ENCODE measurements at places on chromosomes 3 and 15.

DNA sequence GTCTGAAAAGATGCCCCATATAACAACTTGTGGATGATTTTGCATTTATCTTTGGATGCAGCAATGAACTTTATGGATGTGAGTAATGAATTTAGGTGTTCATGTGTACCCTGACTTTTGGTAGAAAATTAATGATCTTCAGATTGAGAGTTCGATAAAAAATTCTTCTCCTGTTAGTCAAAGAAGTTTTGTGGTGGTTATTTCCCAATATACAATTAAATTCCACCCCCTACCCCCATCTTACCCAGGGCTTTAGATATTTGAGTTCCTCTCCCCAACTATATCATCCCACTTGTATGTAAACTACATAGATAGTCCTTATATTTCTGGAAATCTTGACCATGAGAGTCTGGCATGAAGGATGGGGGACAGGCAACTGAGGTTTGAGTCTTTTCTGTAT lies 126.1 kb upstream of the ALDH1A3 start:
- DNase-seq, result no peak

GRCh38 chr15:69104050-69104750 lies 56.2 kb upstream of the GLCE start:
- peak; percentile 64 for DNase-seq

DNA sequence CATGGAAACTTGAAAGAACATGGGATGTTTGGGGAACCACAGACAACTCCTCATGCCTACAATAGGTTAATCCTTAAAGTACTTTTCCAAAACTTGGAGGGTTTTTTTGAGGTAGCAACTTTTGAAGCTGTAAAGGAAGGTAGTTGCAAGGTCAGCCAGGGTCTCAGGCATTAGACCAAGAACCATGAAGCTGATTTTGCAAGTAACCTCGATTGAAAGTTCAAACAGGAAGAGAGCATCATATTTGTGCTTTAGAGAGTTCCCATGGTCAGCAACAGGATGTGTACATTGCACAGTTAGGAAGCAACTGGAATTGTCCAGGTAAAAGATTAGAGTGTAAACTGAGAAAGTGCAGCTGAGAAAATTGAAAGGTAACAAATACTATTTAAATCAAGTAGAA lies 199.8 kb upstream of the NR2F2 start:
- DNase-seq, result no peak

DNA sequence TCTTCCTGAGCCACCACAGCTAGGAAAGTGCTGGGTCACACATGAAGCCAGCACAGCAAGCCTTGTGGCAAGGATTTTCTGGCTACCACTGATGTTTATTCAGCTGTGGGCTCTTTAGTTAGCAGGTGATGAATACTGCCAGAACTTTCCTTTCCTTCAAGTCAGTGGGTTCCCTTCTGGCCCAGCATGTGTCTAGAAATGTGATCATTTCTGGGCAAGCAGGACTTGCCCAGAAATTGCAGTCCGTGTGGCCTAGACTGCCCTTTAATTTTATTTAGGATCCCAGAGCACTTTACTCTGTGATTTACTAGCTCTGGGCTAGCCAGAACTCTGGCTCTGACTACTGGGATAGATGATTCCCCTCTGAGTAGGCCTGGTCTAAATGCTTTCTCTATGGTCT lies 397.5 kb downstream of the ZIC4 start:
- no peak for DNase-seq

GRCh38 chr15:67116742-67117141 lies 51.3 kb downstream of the SMAD3 start:
- no peak for DNase-seq

GRCh38 chr3:187150599-187150998 lies 11.3 kb upstream of the RPL39L start:
- DNase-seq, result peak; percentile 11

DNA sequence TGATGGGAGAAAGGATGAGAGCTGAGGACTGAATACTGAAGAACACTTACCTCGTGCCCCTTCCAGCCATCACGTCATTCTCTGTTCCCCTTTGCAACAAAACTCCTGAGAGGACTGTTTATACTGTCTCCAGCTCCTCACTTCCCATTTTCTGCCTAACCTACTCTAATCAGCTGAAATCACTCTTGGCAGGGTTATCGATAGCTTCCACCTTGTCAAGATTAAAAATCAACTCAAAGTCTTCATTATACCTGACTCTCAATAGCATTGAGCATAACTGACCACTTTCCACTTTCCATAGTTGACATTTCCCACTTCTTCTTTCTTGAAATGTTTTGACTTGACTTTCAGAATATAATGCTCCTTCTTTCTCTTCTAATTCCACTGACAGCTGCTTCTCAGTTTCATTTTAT lies 4.3 kb downstream of the BTBD1 start:
- DNase-seq, result no peak

- DNase-seq, result no peak
Observed at GRCh38 chr3:65811086-65811761, 227.5 kb downstream of the MAGI1 start.

- no peak for DNase-seq
Observed at GRCh38 chr3:124360563-124360962, 368.6 kb upstream of the ROPN1 start.

DNA sequence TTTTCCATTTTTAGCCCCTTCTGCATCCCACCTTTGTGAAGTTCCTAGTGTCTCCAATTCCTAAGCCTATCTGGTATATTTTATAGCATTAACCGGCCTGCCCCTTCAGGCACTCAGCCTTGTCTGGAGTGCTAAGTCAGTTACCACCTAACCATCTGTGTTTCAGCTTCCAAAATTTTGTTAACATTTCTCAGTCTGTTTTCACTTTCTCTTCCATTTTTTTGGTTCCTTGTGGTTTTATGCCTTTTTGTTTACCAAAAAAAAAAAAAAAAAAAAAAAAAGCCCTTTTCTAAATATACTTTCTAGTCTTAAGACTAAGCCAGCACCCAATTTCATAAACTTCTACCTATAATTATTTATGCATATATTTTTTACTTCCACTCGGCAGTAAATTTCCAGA lies 92.4 kb downstream of the CSNK1G1 start:
- DNase-seq, result peak; percentile 29

DNA sequence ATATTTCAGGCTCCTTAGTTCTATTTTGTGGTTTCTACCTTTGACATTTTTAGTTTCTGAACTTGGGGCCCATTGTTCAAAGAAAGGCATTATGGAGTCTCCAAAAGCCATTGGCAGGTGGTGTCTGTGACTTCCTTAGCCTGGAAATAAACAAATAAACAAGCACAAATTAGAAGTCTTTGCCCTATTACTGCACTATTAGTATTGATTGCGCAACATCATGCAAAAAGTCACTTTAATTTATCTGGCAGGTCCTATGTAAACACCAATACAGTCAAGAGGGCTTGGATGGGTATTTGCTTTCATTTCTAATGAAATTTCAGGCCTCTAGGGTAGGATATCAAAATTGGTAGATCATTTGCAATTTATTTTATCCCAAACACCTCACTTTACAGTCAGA lies 85.6 kb downstream of the LPP start:
- no peak for DNase-seq

DNA sequence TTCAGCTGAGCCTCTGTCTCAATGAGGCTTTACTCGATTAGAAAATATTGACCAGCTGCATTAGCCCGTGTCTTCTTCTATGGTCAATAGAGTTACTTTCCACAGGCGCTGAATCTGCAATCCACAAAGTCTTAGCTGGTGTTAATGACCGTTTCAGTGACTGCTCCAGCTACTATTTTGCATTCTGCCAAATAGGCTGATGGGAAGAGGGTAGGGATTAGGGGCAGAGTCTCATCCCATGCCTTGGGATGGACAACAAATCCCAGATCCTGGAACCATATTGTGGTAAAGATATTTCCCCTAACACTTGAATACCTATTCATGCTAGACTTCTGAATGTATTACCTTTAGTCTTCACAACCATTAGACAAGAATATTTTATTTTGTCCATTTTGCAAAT lies 29.5 kb upstream of the MAGI1 start:
- DNase-seq, result no peak

- DNase-seq, result no peak
Observed at GRCh38 chr3:105466072-105466471, 99.4 kb downstream of the ALCAM start.

GRCh38 chr15:80780416-80781221 lies 1.4 kb downstream of the CEMIP start:
- peak; percentile 45 for DNase-seq

- DNase-seq, result no peak
Observed at GRCh38 chr15:47822048-47822447, 104.7 kb downstream of the SEMA6D start.

DNA sequence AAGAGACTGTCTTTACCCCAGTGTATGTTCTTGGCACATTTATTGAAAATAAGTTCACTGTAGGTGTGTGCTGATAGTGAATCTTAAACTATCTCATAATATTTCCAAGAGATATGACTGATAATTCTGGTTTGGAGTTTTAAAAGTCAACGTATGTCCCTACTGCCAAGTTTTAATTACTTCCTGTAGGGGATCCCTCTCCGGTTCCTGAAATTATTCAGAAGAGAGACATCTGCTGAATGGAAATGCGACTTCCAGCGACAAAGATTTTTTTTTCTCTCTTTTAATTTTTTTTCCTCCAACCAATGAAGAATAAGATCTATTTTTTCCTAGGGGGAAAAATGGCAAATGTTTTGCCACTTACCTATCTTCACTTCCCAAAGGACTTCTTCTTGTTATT lies 498.9 kb upstream of the TGFBR2 start:
- no peak for DNase-seq

DNA sequence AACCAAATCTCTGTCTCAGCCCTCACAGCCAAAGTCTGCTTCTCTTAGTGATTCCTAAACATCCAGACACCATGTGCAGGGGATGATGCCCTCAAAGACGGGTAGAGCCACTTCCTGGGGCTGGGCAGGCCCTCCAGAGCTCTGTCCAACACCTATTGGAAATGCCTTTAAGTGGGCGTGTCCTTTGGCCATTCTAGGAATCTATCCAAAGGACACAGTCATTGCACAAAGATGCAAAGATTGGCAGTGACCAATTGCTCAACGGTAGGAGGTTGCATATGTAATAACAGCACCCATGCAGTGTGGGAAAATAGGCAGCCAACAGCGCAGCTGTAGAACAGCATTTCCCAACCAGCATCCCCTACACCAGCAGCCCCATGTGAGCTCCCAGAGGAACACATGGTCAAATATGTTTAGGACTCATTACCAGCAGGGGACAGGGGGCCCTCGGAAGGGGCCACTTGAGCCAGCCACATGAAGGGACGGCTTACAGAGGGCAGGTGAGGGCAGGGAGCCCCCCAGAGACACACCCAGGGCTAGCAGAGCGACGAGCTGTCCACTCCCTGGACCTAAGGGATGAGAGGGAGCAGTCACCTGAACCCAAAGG lies 142.8 kb upstream of the IQSEC1 start:
- DNase-seq, result no peak

DNA sequence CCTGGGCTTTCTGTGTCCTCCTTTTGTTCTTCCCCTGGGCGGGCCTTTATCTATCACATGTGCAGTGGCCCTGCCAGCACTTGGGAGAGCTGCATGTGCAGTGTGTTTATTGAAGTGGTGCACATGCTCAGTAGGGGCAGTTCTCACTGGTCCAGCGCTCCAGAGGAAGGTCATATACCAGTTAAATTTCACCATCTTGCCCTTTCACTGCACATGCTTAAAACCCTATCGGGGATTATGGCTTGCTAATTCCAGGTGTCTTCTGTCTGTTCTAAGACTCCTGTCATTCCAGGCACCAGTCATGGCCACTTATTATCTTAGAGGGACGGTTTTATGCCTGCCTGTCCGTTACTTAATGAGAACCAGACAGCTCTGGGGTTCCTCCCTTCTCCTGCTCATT lies 52.2 kb downstream of the ROPN1B start:
- no peak for DNase-seq

DNA sequence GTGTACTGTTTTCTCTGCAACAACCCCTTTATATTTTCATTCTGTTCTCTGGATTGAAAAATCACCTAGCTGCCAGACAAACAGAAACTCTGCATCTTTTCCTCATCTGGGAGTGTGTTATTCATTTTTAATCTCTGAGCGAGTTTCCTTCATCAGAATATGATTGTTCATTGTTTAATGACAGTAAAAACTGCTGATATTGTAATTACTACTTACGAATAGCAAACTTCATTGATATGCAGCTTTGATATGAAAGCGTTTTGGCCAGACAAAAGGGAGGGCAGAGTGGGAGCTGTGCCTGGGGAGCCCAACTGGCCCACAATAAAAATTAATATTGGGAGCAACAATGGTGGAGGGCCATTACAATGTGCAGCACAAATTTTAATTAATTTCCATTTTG lies 132.7 kb upstream of the SKOR1 start:
- no peak for DNase-seq

DNA sequence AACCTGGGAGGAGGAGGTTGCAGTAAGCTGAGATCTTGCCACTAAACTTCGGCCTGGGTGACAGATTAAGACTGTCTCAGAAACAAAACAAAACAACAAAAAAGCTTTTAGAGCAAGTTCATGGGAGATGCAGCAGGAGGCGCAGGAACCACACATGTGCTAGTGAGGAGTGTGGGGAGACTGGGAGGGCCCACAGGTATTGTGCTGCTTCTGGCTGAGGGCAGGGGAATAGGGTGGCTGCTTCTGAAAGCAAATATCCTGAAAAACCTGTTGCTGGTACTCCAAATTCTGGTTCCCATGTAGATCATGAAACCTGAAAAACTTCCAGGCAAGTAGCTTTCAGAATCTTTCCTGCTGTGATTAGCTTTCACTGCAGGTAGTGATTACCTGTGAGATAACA lies 22.1 kb downstream of the TYRO3 start:
- DNase-seq, result peak; percentile 44

- DNase-seq, result no peak
Observed at GRCh38 chr15:68430471-68431036, 1.4 kb downstream of the ITGA11 start.

DNA sequence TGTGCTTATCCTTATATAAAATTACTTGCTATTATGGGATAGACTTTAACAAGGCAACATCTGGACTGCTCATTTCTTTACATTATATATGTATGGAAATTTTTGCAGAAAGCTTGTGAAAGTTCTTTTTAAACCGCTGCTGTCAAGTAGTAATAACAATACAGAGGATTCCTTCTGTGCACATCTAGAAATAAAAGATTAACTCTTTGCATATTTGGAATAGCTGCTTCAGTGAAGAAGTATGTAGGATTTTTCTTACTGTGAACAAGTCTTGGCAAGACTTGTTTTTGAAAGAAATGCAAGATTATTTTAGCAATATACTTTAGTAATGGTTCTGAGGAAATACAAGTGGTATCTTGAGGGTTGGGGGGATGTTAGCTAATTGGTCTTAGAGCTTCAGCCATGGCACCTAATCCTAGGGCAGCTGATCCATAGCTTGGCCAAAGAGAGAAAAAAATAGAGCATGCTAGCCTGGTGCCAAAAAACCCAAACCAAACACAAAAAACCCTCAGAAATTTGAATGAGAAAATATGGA lies 4.3 kb downstream of the PRKCI start:
- no peak for DNase-seq

- DNase-seq, result no peak
Observed at GRCh38 chr15:74010929-74011540, 16.5 kb downstream of the PML start.

- peak; percentile 52 for DNase-seq
Observed at GRCh38 chr3:120678984-120679383, 3.1 kb downstream of the HGD start.

All from RPMI8226 (cell line).